ENCODE measurements at places on chromosomes 2 and 18.
A peak's percentile ranks its signal among the peaks of the same experiment; 100 is the strongest.

GRCh38 chr2:150672311-150672710 is 184.8 kb upstream of the RND3 start:
- no peak for DNase-seq

DNA sequence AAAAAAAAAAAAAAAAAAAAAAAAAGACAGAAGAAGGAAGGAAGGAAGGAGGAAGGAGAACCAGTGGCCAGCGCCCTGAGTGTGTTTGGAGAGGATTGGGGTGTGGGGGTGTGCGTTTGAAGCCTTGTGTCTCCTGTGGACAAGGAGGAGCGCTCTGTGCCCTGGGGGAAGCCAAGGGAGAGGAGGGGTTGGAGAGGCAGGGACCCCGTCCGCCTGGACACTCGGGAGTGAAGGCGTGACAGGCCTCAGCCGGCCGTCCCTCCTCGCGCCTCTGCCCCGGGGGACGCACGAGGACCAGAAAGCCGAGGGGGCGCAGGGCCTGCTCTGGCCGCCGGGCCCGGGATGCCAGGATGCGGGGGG is 44.9 kb downstream of the SERTAD2 start:
- DNase-seq: no peak

DNA sequence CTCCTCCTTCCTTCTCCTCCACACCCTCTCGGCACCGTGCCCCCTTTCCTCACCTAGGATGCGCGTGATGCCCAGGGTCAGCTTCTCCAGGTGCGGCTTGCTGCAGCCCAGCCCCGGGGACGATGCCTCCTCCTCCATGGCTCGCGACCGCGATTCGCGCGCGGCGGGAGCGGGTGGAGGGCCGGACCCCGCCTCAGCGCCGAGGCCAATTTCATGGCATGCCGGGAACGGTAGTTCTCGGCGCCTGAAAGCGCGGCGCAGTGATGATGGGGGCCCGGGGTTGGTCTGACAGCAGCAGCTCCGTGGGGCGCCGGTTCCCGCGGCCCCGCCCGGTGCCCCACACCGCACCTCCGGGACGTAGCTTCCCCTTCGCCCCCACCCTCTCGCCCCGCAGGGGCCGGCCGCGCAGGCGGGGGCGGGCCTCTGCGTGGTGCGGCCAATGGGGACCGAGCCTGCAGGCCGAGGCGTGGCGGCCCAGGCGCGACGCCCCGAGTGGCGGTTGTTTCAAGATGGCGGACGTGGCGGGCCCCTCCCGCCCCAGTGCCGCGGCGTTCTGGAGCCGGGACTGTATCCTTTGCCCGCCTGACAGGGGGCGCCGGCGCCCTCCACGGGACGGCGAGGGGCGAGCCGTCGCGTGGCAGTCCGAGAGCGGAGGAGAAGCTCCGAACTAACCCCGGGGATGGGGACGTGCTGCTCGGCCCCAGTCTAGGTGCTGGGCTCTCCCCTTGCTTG is at the start of the genes KIAA1328 and TPGS2:
Gene KIAA1328, plus strand, starts transcription at position 498 of the 732 bp plus-strand sequence. Its CDS starts 12 bp downstream, at position 510.
Gene TPGS2, minus strand, starts transcription at position 373 of the 732 bp plus-strand sequence. Its CDS starts 235 bp downstream, at position 138.
- peak; percentile 83 for DNase-seq

DNA sequence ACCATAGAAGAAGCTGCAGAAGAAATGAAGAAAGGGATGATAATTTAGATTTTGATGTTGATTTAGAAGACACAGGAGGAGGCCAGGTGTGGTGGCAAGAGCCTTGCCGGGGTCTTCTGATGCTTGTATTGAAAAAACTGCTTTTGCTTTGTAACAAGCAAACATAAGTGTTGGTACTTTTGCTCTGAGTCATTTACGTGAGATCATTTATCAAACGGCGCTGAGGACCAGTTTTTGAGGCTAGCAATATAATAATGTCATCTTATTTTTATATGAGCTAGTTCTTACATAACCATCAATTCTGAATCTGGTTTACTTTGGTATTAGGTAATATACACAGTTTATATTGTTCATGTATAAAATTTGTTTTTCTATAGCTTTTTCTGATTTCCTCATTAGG is 30.6 kb downstream of the SPTBN1 start:
- DNase-seq: no peak

- DNase-seq: peak; percentile 30
Observed at GRCh38 chr2:60707750-60708371, 48.2 kb upstream of the PAPOLG start.

GRCh38 chr2:218898109-218898878 is 17.6 kb downstream of the WNT10A start:
- DNase-seq: peak; percentile 94

GRCh38 chr18:9911226-9911625 is 2.6 kb upstream of the VAPA start:
- DNase-seq: no peak

DNA sequence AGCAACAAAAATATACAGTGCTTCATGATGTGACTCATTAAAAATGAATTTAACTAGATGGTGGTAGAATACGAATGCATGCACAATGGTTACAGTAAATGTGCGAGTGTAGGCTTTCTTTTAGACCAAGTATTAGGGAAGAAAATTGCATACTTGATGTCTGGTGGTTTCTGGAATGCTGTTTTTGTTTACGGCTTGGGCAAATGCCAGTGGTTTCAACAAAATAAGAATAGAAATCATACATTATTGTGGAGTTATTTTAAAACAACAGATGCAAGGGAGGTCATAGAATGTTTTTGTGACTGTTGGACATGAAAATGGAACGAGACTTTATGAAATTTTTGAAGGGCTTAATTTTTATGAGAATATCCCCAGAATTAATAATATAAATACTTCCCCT is 580.9 kb downstream of the PLCL1 start:
- no peak for DNase-seq

- DNase-seq: no peak
Observed at GRCh38 chr2:241901018-241901380, 31.5 kb downstream of the RTP5 start.

GRCh38 chr18:55280503-55280902 is 307.5 kb downstream of the TCF4 start:
- no peak for DNase-seq

DNA sequence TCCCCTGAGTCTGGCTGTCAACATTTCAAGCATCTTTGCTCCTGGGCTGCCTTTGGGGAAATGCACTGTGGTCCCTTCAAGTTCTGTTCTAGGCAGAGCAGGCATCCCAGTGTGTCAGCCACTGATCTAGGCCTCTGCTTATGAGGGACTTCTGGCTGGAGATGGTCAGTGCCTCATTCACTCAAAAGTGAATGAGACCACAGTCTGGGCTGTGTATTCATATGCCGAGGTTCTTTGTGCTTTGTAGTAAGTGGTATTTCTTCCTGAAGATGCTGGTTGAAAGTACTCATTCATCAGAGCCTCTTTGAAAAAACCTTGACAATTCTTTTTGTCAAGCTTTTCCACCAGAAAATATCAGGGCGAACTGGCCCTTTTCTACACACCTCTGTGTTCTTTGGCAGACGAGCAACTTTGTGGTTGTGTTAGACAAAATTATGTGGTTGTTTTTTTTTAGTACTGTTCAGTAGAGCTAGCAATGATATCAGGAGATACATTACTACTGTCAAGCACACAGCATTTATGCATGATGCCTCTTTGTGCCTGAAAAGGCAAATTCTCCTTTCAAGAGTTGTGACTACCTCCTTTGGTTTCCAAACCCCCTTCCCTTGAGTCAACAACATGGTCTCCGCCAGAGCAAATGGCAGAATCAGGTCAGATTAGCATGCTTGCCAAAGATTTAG is 510.9 kb upstream of the NRP2 start:
- DNase-seq: no peak

- no peak for DNase-seq
Observed at GRCh38 chr2:126771094-126771493, 115.1 kb downstream of the GYPC start.

GRCh38 chr2:29662861-29663260 is 258.5 kb downstream of the ALK start:
- DNase-seq: no peak

DNA sequence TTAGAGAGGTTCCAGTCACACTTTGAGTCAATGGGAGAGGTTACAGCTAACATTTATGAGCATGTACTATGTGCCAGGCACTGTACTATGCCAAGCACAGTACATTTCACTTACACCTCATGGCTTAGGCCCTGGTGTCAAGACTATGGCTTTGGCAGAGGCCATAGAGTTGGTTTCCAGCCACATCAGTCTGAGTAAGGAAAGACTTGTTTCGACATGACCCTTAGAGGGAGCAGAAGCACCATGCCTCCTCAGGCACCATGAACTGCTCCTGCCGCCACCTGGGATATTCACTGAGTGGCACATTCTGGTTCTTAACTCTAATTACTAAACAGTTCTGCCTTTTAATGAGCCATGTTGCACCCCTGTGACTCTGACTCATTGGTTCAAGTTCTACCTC is 12.7 kb downstream of the DGUOK start:
- no peak for DNase-seq

DNA sequence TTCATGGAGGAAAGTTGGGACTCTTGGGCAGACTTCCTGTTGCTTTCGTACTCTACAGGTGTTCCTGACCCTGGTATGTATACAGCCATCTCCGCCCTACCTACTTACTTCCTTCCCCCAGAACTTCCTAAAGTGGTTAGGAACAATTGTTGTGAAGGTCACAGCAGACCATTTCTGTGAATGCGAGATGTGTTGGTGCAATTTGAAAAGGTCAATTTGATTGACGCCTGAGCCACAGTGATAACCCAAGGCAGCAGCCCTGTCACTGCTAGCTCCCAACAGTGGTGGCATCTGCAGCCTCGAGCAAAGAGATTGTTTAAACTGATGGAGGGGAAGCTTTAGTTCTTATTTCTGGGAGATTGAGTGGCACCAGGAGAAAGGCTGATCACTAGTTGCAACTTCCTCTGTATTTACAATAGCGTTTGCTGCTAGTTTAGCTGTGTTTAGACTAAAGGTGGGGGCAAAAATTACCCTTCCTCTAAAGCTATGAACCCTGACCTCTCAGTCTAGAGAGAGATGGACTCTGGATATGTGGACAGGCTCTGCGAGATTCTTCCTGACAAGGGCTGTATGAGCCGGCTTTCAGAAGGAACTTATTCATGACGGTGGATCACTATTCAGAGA is 78.3 kb upstream of the MAP4K3 start:
- DNase-seq: no peak

DNA sequence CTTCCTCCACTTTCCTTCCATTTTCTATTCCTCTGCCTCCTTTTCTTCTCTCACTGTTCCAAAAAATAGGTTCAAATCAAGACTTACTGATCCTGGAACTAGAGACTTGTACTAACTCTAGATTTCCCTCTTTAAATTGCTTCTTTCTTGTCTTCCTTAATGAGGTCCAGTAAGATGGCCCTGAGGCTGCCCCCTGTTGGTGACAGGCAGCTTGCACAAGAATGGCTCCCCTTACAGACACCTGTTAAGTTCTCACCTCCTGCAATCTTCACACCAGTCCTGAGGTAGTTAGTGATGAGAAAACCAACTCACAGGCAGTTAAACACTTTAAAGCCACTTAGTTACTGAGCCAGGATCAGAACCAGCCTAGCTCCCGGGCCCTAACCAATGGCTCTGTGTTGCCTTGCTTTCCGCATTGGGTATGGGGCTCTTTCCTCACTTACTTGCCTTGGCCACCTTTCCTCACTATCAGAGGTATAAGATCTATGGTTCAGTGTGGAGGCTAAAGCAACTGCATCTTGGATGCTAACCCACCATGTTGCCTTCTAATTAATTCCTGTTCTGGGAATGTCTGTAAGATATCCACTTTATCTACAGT is 130.6 kb downstream of the AKAIN1 start:
- peak; percentile 70 for DNase-seq

- DNase-seq: no peak
Observed at GRCh38 chr2:227482638-227483340, 10.8 kb downstream of the AGFG1 start.

- no peak for DNase-seq
Observed at GRCh38 chr2:220708366-220708765, 863.7 kb downstream of the EPHA4 start.

DNA sequence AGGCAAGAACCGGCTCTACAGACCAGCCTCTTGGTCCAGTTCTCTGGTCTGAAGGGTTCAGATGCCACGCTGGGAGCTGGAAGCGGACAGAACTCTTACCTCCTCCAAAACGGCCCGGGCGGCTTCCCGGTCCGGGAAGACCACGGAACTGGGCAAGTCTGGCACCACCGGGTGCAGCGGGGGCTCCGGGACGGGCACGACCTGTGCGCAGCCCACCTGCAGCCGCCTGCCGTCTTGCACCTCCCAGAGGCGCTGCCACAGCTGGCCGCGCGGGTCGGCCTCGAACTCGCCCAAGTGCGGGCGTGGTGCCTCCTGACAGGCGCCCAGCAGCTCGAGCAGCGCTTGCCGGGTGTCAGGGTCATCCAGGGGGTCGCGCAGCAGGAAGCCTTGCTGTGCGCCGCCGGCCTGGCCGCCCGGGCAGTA is 773 bp downstream of the CMPK2 start:
- DNase-seq: peak; percentile 8

DNA sequence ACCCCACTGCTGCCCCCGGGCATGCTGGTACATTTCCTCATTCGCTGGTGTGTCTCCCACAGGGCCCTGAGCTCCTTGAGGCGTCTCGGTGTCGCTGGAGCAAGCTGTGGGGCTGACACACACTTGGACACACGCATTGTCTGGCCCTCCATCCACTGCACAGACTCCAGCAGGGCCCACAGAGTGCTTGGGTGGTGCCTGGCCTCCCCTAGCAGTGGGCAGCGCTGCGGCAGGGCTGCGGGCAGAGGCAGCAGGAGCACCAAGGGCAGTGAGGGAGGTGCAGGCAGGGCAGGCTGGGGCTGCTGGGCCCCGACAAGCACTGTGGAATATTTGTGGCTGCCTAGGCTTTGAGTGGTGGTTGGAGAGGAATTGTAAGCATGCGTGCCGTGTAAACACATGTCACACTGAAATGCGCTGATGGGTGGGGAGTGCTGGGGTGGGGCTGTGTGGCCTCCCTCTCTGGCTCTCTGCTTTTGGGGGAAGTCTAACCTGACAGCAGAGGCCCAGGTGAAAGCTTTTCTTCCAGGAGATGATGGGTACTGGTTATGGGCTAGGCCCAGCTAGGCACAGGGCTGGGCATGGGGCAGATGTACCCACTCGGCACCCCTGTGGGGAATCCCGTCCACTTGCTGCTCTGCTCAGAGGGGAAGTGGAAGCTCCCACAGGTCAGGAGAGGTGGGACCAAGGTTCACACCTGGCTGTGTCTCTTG is 55.5 kb upstream of the HS6ST1 start:
- peak; percentile 2 for DNase-seq

DNA sequence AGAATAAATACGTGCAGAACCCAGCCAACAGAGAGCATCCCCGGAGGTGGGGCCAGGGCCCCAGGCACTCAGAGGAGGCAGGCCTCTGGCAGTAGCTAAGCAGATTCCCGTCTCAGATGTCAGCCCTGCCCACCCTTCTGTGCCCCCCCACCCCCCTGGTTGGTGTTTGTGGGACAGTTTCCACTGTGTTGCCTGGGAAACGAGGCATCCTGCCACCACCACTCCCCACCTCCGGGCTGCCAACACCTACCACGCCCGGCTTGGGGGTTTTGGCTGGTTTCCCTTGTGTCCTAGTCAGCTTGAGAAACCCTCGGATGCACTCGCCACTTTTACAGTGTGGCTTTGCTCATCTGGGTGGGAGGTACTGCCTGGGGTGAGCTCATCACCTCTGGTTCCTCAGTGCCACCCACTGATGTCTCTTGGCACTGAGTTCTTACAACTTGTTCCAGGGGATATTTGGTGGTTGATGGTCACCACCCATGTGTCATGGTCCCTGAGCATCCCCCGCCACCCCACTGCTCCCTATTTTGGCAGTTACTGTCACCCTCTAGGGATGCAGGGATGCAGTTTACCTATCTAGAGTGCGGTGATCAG is 72.4 kb upstream of the YWHAQ start:
- DNase-seq: no peak

Data from WTC11 (cell line).